Cortex of kidney (tissue), 1 donor: ENCODE measurements at places on chromosomes 5 and 9.

DNA sequence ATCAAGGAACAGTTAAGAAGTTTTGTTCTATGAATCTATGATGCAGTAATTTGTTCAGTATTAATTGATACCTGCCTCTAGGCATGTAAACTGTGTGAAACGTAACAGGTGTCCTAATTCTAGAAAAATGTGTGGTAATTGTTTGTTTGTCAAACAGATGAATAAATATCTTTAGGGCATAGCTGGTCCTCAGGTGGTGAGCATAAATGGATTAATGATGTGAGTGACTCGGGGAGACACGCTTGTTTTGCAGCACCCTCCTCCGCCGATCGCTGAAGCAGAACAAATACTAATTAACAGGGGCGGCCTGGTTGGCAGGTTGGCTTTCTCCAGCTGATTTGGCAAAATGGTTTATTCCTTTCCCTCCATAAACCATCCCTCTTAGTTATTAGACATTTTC lies 88.8 kb downstream of the TLE4 start:
- no peak for DNase-seq

DNA sequence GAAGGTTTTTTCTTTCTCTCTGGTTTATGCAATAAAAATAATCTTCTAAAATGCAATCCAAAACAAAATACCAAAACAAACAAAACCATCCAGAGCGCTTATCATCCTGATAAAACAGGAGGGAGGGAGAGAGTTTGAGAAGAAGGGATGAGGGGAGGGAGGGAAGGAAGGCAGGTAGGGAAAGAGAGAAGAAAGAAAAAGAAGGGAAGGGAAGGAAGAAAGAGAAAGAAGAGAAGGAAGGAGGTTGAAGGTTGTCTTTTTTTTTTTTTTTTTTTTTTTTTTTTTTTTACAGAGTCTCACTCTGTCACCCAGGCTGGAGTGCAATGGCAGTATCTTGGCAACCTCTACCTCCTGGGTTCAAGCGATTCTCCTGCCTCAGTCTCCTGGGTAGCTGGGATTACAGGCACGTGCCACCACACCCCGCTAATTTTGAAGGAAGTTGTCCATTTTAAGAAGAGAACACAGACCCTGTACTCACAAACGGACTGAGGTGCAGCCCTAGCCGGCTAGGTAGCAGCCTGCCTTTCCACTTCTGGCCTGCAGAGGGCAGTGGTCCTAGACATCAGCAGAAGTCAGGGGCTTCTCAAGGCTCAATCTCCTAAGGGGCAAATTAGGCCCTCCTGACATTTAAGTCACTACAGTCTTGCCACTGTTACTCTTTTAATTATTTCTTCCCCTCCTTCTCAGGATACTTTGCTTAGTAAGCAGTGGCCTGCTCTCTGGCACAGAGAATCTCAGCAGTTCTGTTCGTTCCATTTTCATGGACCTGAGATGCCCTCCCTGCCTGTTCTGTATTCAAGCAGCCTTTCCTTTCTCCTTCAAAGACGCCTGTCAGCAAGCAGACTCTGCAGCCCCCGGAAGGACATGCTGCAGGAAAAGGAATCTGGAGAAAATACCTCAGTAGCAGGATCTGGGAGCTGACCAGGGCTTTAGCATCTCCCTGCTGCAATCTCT lies 76.4 kb downstream of the EPB41L4B start:
- DNase-seq, result no peak

DNA sequence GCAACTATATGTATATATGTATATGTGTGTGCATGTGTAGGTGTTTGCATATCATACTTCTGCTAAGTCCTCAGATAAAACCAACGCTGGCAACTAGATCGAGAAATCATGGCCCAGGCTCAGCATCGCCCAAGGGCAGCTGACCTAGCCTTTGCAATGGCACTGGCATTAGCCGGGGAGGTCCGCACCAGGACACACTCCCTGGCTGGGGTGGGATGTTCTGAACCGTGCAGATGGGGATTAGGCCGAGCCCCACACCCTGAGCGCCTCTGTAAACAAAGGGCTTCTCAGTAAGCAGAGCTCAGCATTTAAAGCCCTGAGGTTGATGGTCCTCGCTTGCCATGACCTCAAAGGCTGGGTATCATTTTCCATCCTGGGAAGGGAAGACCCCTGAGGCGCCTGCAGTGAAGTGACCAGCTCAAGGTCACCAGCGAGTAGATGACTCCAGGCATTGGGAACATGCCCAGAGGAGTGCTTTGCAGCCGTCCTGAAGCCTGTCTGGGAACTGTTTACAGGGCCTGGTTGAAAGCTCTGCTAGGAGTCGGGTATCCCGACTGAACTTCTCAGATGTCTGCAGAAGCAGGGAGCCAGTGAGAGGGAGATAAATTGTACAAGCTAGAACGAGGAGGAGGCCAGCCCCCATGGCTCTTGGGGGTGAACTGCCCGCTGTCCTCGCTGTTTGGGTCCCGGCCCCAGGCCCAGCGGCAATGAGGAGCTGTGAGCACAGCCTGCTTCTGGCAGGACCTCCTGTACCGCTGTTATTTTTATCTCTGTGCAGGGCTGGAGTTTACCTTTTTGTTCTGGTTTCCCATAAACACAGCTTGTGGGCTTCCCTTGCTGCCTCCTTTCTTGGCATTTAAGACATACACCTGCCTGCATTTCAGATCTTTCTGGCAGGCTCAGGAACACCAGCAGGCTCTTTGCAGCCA lies 18.4 kb downstream of the GADD45G start:
- DNase-seq, result no peak

- no peak for DNase-seq
Observed at GRCh38 chr9:9790216-9790872, 822.5 kb downstream of the PTPRD start.
